ENCODE measurements at places on chromosomes 11 and 22.
A peak's percentile ranks its signal among the peaks of the same experiment; 100 is the strongest.

- DNase-seq = no peak
Observed at GRCh38 chr11:121106812-121107211, 5.8 kb downstream of the TECTA start.

DNA sequence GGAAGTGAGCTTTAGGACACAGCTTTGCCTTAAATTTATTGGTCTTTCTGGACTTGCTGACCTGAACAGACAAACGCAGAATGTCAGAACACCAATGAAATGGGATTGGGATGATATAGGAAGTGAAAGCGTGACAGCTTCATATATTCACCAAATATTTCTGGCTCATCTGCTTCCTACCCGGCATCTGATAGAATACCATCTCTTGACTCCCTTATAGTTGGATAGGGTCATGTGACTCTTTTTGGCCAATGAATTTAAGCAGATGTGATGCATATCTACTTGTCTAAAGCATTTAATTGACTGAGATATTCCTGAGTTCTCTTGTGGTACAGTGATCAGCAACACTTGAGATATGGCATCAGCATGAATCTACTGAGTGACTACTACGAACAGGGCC, 2.5 kb upstream of the CAPRIN1 start:
- no peak for DNase-seq

DNA sequence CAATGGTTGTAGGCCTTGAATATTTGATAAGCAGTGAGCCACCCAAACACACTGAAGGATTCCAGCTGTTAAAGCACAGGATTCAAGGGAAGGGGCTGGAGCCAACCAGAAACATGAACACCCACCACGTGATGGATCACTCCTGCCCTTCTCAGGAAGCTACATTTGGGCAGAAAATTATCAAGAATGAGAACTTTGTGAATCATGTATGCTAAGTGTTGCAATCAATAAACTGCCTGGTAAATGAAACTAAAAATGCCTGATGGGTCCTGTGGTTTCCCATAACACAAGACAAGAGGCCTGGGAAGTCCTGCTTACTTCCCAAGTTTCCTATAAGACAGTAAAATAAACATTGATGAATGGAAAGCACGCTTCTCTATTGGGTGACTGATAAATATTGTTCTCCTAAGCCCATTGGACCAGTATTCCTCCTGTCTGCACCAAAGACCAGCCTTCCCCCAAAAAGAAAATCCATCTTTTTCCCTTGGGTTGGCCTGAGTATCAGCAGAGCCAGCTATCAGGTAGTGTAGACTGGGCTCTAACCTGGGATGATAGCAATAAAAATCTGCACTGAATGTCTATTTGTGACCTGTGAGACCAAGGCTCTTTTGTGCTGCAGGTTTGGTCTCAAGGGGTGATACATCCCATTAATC, 98.4 kb downstream of the CCDC83 start:
- DNase-seq = no peak

- peak; percentile 57 for DNase-seq
Observed at GRCh38 chr11:353179-353873, 16.0 kb upstream of the B4GALNT4 start.

- DNase-seq = no peak
Observed at GRCh38 chr22:46292732-46293131, 3.9 kb upstream of the GTSE1 start.

GRCh38 chr11:34508524-34508923, 5.1 kb downstream of the ELF5 start:
- no peak for DNase-seq

GRCh38 chr11:59144579-59145345, 2.1 kb downstream of the FAM111A start:
- peak; percentile 93 for DNase-seq

DNA sequence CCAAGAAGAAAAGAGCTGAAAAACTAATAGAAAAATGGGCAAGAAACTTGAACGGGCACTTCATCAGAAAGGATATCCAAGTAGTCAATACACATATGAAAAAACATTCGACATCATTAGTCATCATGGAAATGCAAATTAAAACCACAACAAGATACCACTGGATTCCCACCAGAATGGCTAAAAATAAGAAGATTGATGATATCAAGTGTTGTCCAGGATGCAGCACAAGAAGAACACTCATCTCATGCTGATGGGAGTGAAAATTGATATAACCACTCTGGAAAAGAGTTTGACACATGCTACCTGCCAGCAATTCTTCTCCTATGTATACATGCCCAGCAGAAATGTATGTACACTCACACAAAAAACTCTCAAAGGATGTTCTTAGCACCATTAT, 26.9 kb upstream of the SCUBE2 start:
- no peak for DNase-seq

Measured in activated CD4-positive, alpha-beta T cell treated with anti-CD3 and anti-CD28 coated beads, Interleukin-2, amount 10 ng/mL, durations not matched to agents 24 days and 14 days (primary cell).